ENCODE measurements at places on chromosomes 7 and 10.

GRCh38 chr7:18570441-18570840 lies 74.9 kb downstream of the HDAC9 start:
- DNase-seq = no peak

GRCh38 chr10:4303045-4303444 lies 518.0 kb upstream of the KLF6 start:
- no peak for DNase-seq

DNA sequence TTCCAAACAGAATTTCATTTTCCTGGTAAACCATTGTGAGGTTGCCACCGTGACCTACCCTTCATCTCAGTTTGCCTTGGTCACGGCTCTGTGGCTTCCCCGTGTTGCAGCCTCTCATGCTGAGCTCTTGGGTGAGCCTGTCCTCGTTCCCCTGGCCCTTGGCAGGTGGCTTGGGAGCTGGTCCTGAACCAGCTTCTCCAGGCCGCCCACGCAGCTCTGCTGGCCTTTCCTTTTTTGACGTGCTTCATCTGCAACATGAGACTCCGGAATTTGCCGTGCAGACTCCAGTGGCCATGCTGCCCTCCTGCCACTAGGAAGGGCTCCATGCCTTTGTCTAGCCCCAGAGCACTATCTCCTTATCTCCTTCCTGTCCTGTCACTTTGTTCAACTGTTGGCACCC lies 93.0 kb upstream of the NPS start:
- DNase-seq = no peak

DNA sequence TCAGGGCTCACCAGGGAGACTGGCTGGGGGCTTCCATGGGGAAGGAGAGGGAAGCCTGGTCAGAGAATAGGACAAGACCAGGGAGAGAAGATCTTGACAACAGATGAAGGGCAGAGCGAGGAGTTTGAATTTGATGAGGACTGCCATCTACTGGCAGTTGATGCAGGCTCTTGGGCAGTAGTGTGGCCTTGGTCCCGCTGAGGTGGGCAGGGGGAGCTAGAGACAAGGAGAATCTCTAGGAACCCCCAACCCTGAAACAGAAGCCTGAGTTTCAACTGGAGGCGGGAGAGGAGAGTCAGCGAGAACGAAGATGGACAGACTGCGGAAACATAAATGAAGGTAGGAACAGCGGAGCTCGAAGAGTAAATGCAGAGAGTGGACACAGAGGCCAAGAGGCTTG lies 81.0 kb downstream of the PPP1R3C start:
- peak; percentile 35 for DNase-seq

DNA sequence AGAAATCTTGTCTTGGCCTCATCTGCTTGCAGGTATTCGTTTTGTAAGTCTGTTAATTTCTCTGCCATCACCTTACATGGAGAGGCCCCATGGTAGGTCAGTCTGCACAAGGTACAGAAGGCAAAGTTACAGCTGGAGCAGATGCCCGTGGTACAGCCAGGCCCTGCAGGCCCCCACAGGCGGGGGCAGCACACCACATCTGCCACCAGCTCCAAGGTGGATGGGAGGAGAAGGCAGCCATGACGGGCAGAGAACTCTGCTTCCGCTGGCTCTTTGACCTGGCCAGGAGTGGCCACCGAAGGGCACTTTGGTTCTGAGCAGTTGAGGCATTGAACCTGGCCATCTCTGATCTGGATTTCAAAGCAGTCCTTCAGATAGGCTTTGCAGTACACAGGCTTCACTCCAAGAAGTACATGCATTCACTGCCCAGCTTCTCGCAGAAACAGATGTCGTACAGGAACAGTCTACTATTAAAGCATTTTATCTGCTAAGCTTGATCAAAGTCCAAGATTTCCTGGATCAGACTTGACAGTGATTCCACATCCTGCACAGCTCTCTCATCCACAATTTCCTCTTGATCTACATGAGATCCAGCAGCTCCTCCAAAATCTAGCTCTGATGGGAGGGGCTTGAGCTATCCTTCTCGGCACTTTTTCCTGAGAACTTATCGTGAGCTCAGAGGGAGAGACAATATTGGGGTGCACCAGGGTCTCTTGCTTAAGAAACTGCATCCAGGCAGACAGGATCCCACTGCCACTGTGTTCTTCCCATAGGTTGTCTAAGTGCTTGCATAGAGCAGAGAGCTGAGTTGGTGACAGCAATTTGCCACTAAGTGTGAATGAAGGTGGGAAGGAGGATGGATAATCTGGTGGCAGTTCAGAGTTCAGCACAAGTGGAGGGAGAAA lies 120.7 kb downstream of the TRRAP start:
- no peak for DNase-seq

- no peak for DNase-seq
These were observed 267.0 kb downstream of the PLXNA4 start for GRCh38 chr7:132309102-132309805.

- no peak for DNase-seq
These were observed 1.5 kb upstream of the FXYD4 start for GRCh38 chr10:43369921-43370320.

DNA sequence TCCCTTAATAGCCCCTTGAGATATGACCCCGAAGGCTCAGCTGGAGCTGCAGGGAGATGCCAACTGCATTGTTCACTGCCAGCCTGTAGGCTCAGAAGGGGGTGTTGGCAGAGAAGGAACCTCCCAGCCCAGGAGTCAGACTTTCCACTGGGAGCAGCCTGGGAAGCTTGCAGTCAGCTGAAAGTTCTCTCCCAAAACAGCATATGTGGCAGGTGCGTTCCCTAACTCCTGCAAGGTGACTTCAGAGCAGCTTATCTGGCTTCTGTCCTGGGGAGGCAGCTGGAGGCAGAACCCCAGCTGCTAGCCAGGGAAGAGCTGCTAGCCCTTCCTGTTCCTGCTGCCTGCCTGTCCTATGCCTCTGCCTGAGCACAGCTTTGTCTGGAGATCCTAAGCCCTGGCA lies 8.1 kb downstream of the SFTPA2 start:
- no peak for DNase-seq

GRCh38 chr10:114515298-114515914 lies 111.1 kb upstream of the AFAP1L2 start:
- no peak for DNase-seq

DNA sequence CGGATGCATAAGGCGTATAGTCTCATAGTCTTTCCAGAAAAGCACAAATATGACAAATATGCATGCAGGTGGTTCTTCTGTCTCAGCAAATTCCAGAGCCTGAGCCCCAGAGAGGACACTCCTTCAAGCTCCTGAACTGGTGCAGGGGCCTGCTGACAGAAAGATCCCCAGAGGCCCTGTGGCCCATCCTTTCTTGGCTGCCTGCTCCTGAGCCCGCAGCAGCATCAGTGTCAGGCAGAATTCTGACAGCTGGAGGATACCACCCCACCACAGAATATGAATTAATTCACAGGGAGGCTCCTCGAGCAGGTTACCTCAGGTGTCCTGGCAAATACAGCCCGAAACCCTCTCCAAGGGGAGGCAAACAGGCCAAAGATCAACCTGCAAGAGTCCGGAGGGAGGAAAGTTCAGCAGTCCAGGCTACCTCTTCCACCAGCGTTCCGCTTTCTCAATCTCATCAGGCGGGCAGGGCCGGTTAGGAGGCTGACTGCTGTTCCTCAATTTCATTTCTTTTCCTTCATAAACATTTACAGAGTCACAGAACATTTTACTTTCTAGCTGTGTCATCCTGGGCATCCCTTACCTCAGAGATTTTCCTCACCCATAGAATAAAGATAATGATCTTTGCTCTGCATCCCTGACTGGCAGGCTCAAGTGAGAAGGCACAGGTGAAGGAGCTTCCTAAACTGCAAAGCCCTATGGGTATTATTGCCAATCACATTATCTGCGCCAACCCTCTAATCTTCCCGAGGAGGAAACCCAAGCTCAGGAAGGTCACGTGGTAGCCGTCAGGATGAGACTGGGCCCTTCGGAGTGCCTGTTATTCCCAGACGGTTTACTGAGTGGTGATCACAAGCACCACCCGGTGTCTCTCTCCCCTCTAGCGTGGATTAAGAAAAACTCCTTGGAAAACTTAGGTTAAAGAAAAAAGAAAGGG lies 1.4 kb downstream of the DNAJB12 start:
- no peak for DNase-seq

- DNase-seq = no peak
These were observed 558.2 kb upstream of the PFKP start for GRCh38 chr10:2509081-2509531.

DNA sequence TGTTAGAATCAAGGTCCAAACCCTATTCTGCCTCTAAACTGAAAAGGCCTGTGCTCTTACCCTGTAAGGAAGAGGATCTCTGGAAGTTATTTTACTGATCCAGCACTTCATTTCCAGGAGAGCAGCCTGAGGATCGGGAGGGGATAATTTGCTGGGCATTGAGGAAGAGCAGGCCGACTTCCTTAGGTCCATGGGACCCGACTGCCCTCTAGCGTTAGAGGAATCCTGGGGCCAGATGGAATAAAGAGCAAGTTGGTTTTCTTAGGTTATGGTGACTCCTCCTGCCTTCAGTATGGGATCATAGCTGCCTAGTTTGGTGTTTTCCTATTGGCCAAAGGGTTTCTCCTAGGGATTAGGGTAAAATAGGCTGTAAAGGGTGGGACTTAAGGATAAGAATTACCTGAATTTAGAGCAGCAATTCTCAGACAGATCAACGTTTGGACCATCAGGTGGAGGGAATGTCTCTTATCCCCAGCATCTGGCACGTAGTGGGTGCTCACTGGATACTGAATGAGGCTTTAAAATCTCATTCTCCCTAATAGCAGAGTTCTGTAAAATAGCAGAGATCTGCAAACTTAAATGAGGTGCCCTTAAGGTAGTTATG lies 40.0 kb upstream of the SORBS1 start:
- DNase-seq = peak; percentile 84

DNA sequence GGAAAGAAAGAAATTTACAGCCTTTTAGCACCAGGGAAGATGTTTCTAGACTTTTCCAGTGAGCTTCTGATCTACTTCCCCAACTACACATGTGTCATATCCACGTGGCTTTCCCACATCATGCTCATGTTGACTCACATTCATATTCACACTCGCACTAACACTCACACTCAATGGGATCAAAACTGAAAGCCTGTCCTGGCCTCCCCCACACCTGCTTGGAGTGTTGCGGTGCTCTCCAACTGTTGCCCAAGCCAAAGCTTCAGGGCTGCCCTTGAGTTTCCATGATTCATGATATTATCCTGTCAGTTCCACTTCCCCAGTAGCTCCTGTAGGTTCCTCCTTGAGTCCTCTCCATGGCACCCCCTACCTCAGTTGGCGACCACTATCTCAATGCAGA lies 444.4 kb downstream of the GATA3 start:
- DNase-seq = no peak

- DNase-seq = no peak
These were observed 61.0 kb upstream of the RNF32 start for GRCh38 chr7:156579566-156579965.

DNA sequence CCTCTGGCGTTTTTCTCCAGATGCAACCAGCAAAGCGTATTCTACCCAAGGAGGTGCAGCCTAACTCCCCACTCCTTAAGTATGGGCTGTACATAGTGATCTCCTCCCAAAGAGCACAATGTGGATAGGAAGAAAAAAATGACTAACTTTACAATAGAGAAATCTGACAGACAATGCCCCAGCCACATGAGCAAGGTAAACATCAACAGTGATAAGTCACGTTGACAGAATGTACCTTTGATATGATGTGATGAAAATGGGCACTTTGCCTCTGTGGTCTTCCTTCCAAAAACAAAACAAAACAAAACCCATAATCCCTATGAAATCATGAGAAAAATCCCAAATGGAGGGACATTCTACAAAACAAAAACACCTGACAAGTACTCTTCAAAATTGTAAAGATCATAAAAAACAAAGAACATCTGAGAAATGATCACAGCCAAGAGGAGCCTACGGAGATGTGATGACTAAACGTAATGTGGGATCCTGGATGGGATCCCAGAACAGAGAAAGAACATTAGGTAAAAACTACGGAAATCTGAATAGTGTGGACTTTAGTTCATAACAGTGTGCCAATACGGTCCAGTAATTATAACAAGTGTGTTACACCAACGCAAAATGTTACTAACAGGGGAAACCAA lies 50.6 kb downstream of the ABLIM1 start:
- peak; percentile 51 for DNase-seq

GRCh38 chr10:106680061-106680460 lies 484.4 kb downstream of the SORCS1 start:
- no peak for DNase-seq

DNA sequence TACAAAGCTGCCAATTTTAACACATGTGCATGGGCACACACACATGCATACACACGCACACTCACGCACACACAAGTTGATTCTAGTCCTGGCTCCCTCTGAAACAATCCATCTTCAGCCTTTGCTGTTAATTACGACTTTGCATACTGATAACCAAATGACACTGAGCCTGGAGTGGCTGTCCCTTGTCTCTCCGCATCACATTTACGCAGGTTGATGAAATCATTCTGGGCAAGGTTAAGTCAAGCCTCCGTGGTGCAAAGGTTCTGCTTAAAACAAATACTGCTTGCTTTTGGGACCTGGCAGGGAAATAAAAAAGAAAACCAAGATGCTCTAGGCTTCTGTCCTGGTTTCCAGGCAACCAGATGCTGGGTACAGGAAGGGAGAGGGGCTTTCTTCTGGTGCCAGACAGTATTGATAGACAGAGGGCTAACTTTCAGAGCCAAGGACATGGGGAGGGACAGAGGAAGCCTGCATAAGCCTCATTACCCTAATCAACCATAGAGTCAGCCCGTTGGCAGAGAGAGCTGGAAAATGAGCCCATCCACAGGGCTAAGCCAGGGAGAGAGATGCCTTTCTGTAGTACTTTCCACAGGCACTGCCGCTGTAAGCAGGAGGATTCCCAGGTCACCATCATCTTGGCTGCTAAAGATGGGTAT lies 233.0 kb downstream of the WDR11 start:
- no peak for DNase-seq

GRCh38 chr7:90657481-90657880 lies 61.4 kb downstream of the CDK14 start:
- no peak for DNase-seq

DNA sequence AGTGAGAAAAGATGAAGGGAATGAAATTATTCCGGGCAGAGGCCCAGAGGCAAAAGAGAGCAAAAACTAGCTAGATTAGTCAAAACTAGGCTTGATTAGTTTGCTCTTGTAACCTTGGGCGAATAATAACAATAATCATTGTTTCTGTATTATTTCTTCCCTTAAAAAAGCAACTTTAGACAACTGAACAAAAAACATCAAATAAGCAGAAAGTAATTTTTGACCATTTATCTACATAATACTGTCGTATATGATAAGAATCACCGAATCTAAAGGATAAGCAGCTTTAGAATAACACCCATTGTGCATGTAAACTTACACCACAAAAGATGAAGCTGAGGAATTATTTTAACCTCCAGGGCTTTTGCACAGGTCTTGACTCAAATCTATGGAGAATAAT lies 125.1 kb downstream of the TPK1 start:
- DNase-seq = no peak
